ENCODE measurements at places on chromosomes 16 and 17.

DNA sequence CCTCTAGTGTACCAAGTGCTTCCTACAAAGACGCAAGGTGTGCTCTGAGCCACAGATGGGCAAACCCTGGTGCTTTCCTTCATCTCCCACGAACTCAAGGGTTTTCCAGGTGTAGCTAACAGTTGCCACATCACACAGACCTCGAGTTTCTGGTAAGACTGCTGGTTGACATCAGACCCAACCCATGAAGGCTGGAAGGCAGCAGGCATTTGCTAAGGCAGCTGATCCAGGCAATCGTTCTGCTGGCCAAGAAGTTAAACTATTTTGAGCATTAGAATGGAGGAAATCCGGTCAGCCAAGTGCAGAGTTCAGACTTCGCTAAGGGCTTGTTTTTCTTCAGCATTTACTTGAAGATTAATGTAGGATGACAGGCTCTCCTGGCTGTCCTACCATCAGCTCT, 11.5 kb downstream of the HAS3 start:
- no peak for DNase-seq

GRCh38 chr16:89374393-89374960, 115.9 kb downstream of the ANKRD11 start:
- DNase-seq: no peak

- DNase-seq: no peak
These were observed 4.8 kb upstream of the MT2A start for GRCh38 chr16:56603589-56603988.

DNA sequence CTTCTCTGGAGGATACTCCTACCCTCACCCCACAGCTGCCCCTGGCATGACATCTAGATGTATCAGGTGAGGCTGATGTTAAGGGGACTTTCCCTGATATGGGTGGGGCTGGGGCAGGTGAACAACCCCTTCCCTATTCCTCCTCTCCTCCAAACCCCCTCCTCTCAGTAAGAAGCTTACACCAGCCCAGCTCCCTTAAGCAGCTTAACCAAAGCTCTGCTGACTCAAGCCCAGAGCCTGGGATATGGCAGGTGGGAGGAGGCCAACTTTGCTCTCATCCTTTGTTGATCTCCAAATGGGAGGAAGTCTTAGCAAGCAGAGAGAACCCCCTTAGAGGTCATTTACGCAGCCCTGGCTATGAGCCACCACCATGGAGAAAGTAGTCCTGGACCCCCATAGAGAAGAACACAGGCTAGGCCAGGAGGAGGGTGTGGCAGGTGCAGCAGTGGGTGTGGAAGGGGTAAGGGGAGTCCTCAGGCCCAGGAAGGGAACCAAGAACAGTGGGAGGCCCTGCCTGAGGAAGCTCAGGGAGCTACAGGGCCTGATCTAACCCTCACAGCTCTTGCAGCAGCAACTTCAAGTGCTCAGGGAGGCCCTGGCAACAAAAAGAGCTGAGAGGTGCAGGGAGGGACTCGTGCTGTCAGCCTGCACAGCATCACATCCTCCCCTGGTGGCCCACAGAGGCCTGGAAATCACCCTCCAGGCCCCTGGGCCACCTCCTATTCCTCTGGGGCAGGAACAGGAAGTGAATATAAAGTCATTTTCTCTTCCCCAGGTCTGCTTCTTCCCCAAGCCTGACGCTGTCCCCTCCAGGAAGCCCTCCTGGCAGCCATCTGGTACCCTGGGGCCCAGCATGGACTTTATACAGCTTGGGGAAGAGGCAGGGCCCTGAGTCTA, 2.9 kb downstream of the UNC119 start:
- no peak for DNase-seq

DNA sequence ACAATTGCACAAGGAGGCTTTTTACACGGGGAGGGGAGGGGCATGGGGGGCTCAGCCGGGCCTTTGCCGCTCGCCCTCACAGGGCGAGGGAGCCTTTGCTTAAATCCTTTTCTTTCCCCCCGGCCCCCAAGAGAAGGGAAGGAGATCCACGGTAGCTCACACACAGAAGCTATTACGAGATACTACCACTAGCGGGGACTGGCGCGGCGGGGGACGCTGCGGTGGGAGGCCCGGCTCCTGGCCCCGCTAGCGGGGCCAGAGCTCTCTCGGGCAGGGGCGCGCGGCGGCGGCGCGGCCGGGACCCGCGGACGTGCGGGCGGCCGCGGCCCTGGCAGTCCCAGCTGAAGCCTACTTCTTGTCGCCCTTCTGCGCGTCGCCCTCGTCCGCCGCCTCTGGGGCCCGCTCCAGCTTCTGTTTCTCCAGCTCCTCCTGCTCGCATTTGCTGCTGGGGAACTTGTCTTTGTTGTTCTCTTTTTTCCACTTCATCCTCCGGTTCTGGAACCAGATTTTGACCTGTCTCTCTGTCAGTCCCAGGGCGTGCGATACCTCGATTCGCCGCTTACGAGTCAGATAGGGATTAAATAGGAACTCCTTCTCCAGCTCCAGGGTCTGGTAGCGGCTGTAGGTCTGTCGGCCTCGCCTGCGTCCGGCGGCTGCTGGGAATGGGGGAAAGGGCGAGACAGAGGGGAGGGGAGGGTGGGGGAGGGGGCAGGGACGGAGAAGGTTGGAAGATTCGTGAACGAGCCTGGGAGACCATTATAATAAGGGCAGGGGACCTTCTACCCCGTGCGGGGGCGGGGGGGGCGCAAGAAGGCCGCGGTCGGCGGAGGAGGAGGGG, 2.0 kb downstream of the HOXB8 start:
- DNase-seq: no peak

GRCh38 chr17:43911904-43912303, 4.6 kb upstream of the MPP2 start:
- DNase-seq: no peak

- DNase-seq: no peak
These were observed 4.5 kb downstream of the WIPI1 start for GRCh38 chr17:68452724-68453290.

DNA sequence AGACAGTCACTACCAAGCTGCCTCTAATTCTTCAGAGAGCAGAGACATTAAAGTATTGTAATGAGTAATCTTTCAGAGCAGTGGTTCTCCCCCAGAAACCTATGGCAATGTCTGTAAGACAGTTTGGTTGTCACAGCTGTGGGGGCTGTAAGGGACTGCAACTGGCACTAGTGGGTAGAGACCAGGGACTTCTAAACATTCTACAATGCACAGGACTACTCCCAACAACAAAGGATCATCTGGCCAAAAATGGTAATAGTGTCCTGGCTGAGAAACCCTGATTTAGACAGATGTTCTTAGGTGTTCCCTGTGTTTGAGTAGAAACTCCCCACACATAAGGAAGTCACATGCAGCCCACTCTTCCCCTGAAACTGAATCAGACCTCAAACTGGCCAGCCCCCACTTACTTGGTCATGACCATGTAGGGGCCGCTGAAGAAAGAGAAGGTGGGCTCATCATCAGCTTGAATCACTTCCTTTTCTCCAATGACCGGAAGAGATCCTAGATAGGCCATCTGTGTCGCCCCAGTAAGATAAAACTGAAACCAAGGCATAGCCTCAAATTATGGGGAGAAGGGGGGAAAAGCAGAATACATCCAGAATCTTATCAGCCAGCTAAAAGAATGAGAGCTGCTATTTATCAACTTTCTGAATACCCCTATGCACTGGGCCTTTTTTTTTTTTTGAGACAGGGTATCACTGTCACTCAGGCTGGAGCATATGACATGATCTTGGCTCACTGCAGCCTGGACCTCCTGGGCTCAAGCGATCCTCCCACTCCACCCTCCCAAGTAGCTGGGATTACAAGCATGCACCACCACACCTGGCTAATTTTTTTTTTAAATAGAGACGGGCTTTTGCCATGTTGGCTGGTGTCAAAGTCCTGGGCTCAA, 75.8 kb downstream of the TEX14 start:
- peak; percentile 46 for DNase-seq

DNA sequence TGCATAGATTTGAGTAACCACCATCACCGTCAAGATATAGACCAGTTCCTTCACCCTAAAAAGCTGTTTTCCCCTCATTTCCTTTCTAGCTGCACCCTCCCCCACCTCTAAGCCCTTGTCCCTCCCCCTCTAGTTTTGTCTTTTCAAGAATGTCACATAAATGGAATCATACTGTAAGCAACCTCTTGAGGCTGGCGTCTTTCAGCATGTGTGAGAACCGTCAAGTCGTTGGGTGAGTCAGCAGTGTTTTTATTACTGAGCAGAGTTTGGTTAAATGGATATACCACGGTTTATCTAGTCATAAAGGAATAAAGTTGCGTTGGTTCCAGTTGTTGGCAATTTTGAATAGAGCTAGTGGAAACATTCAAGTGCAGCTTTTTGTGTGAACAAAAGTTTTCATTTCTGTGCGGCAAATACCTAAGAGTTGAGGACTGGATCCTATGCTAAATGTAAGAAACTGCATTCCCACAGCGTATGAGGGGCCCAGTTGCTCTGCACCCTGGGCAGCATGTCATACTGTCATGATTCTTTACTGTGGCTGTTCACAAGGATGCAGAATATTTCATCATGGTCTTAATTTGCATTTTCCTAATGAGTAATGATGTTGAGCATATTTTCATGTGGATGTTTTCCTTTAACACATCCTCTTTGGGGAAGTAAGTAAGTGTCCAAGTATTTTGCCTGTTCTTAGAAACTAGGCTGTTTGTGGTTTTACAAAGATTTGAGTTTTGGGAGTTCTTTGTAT, 264.3 kb downstream of the CPPED1 start:
- no peak for DNase-seq

GRCh38 chr16:87086575-87086974, 230.6 kb downstream of the C16orf95 start:
- no peak for DNase-seq

- DNase-seq: no peak
These were observed 3.5 kb downstream of the ATP2A3 start for GRCh38 chr17:3960764-3961163.

GRCh38 chr17:68468334-68468733, 11.0 kb upstream of the WIPI1 start:
- DNase-seq: no peak

- DNase-seq: no peak
These were observed 6.6 kb upstream of the TMEM204 start for GRCh38 chr16:1526608-1527555.

DNA sequence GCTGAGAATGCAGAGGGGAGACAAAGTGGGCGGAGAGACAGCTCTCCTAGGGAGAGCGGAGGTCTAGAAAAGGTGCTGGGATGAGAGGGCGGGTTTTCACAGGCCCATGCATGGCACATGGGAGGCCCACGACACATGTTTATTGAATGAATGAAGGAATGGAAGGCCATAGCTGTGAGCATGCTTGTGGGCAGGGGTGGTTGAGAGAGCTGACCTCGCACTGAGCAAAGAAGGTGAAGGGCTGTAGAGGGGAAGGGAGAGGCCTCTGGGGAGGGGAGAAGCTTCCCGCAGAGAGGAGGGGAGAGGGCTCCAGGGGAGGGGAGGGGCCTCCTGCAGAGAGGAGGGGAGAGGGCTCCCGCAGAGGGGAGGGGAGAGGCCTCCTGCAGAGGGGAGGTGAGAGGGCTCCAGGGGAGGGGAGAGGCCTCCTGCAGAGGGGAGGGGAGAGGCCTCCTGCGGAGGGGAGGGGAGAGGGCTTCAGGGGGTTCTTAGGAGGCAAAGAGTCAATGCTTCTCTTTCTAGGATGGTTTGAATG, 27.3 kb downstream of the SDK2 start:
- no peak for DNase-seq

GRCh38 chr17:56319531-56319930, 166.3 kb downstream of the ANKFN1 start:
- peak; percentile 5 for DNase-seq

DNA sequence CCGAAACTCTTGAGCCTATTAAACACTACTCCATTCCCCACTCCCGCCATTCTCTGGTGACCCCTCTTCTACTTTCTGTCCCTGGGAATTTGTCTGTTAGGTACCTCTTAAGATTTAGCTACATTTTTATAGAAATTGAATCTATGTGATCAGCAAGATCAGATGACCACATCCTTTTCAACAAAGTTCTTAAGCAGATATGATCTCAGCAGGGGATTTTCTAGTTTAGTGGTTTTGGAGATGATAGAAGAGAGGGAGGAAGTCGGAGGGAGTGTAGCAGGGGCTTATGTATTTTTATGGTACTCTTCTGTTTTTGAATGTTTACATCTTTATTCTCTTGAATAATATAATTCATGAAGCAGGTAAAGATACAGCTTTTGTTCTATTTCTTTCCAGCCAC, 40.8 kb downstream of the RPA1 start:
- no peak for DNase-seq

DNA sequence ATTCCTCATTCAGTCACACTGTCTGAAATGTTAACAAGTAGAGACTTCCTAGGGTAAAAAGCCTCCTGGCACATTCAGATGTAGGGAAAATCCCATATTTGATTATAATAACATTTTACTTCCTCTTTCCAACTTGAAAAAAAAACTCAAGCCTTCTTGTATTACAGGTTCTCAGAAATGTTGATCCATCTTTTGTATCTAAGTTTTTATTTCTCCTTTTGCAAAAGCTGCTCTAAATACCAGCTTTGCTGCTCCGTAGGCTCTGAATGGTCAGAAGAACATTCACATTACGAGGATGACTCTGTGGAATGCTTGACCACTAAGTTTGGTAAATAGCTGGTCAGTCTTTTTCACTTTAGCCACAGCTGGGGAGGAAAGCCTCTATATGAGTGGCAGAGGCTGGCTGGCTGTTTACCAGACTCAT, 13.2 kb upstream of the HEATR6 start:
- DNase-seq: no peak

DNA sequence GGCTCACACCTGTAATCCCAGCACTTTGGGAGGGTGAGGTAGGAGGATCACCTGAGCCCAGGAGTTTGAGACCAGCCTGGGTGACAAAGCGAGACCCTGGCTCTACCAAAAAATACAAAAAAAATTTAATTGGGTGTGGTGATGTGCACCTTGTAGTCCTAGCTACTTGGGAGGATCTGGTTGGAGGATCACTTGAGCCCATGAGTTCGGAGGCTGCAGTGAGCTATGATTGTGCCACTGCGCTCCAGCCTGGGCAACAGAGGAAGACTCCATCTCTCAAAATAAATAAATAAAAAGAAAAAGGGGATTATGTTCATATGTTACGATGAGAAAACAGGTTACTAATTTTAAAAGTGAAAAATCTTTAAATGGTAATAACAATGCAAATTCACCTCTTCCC, 996 bp downstream of the MLKL start:
- DNase-seq: no peak

DNA sequence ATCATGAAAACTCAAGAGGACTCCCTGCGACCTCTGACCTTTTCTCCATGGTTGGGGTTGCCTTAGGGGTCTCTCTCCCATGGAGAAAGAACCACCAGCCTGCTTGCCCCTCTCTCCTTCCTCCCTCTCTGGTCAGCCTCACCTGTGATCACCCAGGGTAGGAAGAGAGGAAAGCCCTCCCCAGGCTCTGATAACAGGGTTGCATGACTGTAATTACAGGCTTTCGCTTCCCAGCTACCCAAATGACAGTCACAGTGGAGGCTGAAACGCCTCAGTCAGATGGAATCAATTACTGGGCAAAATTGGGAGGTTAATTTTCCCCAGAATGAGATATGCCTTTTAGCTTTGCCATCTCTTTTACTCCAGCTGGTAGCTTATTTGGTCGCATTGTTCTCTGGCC, 265.8 kb upstream of the SOX9 start:
- no peak for DNase-seq

GRCh38 chr16:10239640-10240039, 57.4 kb upstream of the GRIN2A start:
- no peak for DNase-seq

GRCh38 chr17:48514477-48514876, 16.3 kb downstream of the HOXB1 start:
- DNase-seq: no peak

GRCh38 chr16:24931091-24931490, 84.1 kb downstream of the ARHGAP17 start:
- DNase-seq: no peak
